ENCODE measurements at places on chromosomes 6 and 20.

DNA sequence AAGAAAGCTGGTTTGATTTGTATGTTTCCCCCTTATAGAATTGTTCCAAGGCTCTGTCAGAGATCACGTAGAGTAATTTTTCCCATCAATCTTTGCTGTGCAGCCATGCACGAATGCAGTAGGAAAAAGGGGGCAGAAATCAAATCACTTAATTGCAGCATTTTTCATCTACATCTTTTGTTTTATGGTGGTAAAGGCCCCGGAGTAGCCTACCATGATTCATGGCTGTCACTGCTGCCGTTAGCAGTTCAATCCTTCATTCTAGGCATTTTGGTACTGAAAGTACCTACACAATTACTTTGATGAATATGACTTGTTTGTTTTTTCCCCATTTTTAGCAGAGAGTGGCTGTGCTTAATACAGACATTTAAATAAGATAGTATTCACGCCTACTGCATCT is 631.9 kb upstream of the MMS22L start:
- no peak for DNase-seq

DNA sequence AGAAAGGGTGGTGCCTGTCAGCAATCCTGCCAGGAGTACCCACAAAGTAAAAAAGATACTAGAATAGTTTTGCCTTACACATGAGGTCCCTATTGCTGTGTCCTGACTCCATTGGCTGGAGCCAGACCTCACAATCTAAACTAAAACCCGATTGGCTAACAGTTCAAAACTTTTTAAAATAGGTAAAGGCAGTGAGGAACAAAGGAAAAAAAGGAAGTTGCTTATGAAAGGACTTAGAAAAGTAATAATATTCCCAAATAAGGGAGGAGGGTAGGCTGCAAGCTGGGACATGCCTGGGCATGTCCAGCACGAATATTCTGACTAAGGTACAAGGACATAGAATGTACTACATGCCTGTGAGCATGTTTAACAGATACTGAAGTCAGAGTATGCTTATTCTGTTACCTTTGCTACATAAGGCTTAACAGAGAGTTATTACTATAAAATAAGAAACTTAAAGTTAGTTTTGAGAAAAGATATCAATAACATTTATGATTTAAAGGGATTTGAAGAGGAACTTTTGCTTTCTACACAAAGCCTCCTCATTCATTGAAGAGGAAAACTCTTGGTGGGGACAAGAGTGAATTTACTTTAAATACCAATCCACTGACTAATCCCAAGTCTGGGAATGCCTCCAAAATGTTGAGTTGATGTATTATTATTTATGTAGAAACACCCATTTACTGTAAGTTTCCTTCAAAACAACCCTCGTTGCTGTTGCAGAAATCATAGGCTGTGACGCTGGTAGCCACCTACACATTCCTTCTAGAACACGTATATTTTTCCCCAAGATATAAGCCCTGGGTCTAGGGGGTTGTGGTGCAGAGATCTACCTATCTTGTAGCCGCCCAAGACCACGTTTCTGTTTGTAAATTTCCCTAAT is 8.2 kb upstream of the MTHFD1L start:
- DNase-seq, result no peak

DNA sequence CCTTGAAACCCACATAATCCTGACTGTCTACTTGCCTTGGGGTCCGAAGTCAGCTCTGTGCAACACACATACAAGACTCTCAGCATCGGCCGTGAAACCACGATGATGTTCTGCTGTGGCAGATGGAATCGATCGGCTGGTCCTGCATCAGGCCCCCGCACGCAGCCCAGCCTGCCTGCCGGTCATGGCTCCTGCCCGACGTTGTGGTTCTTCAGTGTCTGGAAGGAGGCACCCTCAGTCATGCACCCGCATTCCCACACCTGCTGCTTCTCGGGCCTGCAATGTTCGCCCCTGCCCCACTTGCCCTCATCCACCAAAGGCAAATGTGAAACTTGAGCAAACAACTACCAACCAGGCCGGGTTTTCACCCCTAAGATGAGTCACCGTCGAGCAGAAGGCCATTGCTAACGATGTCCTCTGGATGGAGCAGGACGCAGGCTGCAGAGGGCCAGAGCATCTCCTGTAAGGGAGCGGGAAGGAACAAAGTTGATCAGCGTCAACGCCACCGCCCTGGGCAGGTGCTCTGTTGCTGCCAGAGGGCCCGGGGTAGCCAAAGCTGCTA is 128.9 kb upstream of the PDE10A start:
- no peak for DNase-seq

DNA sequence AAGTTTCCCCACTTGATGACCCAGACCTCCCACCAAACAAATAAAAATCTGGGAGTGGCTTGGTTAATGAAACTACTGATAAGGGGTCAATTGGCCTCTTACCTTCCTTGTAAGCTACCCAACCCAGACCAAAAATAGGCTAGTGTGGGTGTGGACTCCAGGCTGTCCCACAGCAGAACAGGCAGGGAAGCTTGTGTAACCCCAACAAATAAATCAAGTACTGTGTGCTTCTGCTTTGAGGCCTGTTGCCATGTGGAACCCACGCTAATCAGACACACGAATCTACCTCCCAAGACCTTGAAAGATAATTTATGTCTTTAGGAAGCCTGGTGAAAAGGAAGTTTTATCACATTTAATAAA is 33.7 kb upstream of the PAQR8 start:
- no peak for DNase-seq

DNA sequence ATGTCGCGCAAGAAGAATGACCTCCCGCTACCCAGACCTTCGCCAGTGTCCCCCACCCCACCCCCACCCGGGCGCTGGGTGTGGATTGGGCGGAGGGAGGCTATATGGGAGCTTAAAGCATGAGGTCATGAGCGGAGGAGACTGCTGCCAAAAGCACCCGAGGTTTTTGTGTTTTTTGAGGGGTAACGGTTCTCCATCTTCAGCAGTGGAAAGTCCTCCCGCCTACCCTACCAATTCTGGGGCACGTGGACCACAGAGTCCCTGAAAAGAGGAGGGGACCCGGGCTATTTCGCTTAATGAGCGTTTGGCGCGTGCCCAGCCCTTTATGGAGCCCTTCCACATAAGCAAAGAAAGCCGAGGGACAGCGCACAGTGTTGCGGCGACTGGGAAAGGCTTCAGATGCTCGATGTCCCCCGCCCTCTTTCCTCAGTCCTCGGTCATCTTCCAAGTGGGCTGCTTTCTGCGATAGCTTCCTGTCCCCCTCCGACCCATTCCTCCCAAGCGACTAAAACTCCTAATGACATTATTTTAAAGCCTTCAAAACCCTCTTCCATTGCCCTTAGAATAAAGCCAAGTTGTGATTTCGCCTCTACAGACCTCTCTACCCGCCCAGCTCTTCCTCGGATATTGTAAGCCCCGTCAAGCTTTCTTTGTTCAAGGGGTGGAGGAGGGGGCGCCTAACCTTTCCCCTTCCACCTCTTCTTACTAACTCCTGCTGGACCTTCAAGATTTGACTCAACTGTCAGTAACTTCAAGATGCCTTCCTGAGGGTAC is 2.1 kb upstream of the TRERF1 start:
- no peak for DNase-seq

DNA sequence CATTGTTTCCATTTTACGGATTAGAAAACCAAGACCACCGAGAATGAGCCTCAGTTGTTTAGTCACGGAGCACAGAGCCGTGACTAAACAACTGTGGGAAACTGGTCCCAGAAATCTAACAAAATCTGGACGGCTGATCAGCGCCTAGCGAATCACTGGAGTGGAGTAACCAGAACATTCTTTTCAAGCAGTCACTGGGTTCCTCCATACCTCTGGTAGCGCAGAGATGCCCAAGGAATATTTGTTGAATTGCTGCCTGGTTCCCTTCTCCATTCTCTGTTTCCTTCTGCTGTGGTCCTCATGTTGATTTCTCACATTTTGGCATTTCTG is 62.0 kb downstream of the GPX5 start:
- DNase-seq, result no peak

- no peak for DNase-seq
Measured at GRCh38 chr6:32937230-32937633, 3.6 kb downstream of the HLA-DMB start.

- DNase-seq, result no peak
Measured at GRCh38 chr6:120058410-120058809, 708.8 kb upstream of the MAN1A1 start.

GRCh38 chr20:54984104-54984448 is 508.7 kb downstream of the DOK5 start:
- DNase-seq, result no peak

GRCh38 chr6:131321589-131321988 is 186.3 kb downstream of the AKAP7 start:
- no peak for DNase-seq

DNA sequence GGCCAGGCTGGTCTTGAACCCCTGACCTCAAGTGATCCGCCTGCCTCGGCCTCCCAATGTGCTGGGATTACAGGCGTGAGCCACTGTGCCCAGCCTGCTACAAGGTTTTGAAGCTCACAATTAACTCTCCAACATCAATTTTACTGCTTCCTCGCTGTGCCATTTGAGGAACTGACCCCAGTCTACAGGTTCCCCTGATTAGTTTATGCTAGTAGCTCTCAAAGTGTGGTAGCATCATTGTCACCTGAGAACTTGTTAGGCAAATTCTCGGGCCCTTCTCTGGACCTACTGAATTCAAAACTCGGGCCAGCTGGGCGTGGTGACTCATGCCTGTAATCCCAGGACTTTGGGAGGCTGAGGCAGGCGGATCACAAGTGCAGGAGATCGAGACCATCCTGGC is 49.4 kb downstream of the MCUR1 start:
- DNase-seq, result no peak

DNA sequence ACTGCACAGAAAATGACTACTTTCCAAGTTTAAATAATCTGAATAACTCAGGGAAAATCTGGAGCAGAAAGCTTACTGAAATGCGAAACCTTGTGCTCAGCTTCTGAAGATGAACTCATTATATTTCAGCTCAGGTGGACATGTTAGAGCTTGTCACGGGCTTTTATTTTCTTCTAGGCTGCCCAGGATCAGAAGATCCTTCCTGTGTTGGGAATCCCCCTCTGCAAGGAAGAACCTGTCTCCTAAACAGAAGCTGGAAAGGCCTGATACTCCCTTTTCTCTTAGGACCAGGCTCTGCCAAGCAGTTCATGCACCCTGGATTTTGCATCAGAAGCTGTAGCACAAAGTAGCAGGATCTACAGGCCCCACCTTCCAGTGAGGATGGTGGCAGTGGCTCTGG is 5.1 kb upstream of the SLC2A12 start:
- DNase-seq, result no peak

DNA sequence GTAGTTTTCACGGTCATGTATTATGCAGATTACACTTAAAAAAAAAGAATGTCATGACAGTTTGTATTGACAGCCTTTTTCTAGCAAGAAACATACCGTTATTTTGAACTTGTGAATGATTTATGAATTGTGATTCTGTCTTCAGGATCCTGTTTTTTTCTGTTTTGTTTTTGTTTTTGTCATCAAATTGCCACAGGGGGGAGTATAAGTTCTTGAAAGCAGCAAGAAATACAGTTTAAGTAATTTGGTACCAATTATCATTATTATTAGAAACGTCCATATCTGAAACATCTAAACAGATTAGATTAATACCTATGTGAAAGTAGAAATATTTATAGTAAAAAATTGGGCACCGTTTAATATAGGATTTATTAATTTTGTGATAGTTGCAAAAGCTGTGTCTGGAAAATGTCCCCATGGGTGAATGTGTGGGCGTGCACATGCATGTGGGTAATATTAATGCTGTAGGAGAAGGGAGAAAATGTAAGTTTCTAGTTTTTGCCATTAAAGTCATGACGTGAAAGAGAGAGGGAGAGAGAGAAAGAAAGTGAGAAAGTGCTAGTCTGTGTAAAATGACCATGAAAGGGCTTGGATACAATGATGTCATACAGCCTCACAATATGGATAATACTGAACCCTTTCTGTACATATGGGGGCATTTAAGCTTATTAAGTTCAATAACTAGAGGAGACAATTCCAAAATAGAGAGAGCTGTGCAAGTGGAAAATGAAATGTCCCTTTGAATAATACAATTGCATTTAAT is 9.4 kb upstream of the CCN2 start:
- no peak for DNase-seq

GRCh38 chr20:31476294-31476585 is 1.2 kb downstream of the REM1 start:
- no peak for DNase-seq

DNA sequence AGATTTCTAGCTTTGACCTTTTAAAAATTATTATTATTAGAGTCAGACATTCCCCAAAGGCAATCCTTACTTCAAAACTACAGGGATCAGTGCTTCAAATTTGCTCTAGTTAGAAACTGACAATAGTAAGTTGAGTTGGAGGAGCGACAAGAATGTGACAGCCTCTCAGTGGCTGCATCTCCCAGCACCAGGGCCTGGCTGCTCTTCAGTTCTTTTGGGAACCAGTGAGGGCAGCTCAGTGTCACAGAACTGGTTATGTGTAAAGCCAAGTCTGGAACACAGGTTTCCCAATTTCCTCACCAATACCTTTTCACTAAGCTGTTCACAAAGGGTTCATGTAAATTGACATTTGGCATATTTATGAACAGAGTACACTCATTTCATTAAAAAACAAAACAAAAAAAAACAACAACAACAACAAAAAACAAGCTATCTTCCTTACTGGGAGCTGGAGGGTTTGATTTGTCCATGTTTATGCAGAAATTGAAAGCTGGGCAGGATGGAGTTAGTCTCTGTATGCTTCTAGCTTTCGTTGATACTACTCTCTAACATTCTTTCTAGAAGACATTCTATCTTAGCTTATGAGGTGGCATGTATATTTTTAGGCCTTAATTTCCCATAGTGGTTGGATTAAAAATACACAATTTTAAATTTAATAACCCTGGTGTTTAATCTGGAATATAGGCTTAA is 95.0 kb downstream of the SAMD5 start:
- no peak for DNase-seq

DNA sequence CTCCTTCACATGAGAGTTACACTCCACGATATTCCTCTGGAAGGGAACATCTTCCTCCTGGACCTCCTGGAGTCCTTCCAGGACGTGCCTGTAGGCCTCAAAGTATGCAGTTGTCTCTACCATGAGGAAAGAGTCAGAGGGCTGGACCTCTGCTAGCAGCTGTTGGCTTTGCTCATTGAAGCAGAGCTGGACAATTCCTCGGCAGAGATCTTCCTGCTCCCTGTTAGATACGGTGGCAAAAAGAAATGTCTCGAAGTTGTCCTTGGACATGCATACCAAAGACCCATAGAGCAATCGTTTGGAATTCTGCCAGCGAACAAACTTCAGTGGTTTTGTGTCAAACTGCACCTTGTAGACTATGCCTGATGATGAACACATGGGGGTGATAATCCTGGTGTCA is 7.7 kb downstream of the ZNFX1 start:
- no peak for DNase-seq

DNA sequence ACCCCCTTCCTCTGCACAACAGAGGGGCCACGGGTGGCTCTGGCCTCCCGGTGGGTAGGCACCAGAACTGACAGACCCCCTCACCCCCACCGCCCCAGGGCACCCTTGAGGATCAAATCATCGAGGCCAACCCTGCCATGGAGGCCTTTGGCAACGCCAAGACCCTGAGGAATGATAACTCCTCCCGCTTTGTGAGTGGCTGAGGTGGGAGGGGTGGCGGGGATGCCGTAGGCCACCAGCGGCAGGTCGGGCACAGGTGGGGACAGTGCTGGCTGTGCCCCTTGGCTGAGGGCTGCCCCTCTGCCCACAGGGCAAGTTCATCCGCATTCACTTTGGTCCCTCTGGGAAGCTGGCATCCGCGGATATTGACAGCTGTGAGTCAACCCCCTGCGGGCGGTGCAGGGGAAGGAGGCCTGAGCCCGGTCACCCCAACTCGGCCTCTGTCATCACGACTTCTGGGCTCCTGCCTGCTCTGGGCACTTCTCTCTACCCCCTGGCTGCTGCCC is 29.1 kb downstream of the MYH7B start:
- no peak for DNase-seq
